ENCODE measurements at places on chromosomes 12 and 14.
A peak's percentile ranks its signal among the peaks of the same experiment; 100 is the strongest.

DNA sequence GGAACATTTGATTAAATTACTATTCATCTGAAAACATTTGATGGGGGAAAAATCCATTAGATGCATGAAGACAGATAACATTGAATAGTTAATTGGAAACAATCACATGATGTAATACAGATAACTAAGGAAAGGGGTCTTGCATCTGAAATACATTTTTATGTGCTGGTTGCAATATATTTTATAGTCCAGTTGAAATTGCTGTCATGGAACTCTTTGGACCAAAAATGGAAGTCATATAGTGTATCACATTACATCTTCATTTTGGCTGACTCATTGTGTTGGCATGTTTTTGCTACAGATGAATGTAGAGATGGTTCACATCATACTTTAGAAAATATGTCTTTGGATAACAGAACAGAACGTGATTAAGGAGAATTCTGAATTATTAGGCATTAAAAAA lies 43.0 kb upstream of the GNPNAT1 start:
- DNase-seq = peak; percentile 27

DNA sequence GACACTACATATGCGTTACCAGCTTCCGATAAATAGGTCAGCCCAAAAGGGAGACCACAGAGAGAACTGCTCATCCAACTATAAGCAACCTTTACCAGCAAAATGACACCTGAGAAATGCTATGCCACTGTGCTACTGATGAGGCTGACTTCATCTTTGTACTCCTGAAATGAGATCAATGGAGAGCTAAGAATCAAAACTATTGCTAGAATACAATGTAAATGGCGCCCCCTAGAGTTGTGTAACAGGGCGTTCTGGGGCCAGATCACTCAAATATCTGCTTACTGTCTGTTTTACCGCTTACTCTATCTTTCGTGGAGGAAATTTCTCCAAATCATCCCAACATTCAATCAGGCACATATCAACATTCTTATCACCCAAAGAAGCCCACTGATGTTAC lies 4.6 kb downstream of the ZNF384 start:
- DNase-seq = no peak

GRCh38 chr14:61025251-61026223 lies 44.5 kb downstream of the SLC38A6 start:
- peak; percentile 62 for DNase-seq

DNA sequence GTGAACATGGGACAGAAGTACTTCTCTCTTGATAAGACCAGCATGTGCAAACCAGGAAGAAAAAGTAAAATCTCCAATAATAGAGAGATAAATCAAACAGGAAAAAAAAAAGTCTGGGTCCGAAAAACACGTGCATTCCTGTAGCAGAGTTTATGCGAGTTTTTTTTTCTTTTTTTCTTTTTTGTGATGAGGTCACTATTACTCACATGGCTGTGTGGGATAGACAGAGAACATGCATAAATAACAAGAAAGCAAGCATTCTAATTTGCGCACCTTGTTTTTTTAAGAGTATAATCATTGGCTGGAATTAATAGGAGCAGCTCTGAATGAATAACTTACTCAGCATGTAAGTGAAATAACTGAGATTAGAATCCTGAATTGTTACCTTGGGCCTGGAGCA lies 91.9 kb upstream of the CPM start:
- DNase-seq = no peak

- no peak for DNase-seq
Measured at GRCh38 chr12:109222062-109222461, 87.0 kb downstream of the FOXN4 start.

DNA sequence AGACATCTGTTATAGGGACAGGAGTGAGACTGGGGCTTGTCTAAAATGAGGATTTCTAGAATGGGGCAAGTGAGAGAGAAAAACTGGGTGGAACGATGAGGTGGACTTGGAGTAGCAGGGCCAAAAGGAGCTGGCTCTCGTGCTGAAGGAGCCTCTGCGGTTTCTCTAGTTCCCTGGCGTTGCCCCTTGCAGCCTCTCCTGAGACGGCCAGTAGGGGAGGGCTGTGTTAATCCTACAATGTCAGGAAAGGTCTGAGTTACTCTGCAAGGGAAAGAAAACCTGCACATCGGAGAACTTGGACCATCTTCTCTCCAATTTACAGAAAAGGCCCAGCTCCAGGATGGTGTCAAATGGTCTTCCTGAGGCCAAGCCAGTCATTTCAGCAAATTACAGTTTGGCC lies 963.8 kb upstream of the FLRT2 start:
- DNase-seq = no peak

GRCh38 chr14:20632831-20633691 lies 8.4 kb downstream of the OR6S1 start:
- peak; percentile 72 for DNase-seq

GRCh38 chr12:68976395-68976841 lies 43.4 kb upstream of the CPM start:
- no peak for DNase-seq

GRCh38 chr12:67594888-67595287 lies 53.7 kb upstream of the DYRK2 start:
- no peak for DNase-seq

GRCh38 chr12:84113666-84114065 lies 798.9 kb downstream of the SLC6A15 start:
- no peak for DNase-seq

DNA sequence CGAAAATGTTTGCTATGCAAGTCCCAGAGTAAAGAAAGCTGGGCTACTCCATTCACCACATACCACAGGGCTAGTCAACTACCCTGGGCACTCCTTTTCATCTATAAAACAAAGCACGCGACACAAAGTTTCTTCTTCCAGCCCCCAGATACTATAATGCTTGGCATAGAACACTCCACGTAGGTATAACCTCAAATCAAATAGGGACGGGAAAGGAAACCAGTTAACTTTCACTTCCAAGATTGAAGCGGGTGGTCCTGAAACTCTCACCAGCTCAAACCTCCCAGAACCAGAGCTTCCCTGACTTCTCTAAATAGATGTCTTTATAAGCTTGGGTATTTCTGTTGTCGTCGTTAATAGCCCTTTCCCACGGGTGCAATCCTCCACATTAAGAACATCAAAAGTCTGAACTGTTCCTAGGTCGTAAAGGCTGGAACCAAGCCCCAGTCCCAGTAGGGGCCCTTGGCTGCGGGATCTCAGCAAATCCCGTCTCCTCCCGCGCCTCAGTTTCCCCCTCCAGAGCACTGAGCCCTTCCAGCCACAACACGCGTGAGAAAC lies 647 bp downstream of the LGMN start:
- peak; percentile 51 for DNase-seq

DNA sequence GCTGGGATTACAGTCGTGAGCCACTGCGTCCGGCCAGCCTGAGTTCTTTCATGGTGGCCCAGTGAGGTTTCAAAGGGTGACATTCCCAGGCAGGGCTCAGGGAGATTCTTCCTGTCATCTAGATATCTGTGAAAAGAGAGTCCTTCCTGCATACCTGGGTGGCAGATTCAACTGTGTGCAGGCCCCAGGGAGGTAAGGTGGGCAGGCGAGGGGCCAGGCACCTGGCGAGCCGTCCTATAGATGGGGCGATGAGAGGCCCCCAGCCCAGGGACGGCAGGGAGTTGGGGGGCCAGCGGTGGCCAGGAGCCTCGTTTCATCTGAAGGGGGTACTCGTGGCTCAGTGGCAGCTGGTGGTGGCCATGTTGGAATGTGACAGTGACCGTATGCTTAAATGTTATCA lies 7.1 kb upstream of the EP400 start:
- no peak for DNase-seq

GRCh38 chr12:68319988-68320623 lies 12.1 kb downstream of the MDM1 start:
- peak; percentile 69 for DNase-seq

DNA sequence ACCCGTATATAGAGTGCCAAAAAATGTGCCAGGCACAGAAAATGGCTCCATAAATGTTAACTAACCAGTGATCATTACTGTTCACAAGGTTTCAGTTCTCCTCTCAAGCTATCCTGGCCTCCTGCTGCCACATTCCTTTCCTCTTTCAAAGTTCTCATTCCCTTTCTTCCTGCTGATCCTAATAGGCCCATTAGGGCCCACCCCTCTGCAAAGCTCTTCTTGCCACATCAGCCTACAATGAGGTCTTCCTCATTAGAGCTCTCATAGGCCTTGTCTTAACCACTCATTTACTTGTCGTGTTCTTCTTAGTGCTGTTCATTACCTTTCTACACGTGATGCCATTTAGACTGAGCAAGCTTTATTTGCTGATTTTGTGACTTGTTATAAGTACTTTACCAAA lies 40.5 kb downstream of the RPS29 start:
- DNase-seq = no peak

- DNase-seq = no peak
Measured at GRCh38 chr12:65675141-65675621, 149.1 kb upstream of the HMGA2 start.

GRCh38 chr14:75967866-75968265 lies 13.9 kb downstream of the TGFB3 start:
- no peak for DNase-seq

DNA sequence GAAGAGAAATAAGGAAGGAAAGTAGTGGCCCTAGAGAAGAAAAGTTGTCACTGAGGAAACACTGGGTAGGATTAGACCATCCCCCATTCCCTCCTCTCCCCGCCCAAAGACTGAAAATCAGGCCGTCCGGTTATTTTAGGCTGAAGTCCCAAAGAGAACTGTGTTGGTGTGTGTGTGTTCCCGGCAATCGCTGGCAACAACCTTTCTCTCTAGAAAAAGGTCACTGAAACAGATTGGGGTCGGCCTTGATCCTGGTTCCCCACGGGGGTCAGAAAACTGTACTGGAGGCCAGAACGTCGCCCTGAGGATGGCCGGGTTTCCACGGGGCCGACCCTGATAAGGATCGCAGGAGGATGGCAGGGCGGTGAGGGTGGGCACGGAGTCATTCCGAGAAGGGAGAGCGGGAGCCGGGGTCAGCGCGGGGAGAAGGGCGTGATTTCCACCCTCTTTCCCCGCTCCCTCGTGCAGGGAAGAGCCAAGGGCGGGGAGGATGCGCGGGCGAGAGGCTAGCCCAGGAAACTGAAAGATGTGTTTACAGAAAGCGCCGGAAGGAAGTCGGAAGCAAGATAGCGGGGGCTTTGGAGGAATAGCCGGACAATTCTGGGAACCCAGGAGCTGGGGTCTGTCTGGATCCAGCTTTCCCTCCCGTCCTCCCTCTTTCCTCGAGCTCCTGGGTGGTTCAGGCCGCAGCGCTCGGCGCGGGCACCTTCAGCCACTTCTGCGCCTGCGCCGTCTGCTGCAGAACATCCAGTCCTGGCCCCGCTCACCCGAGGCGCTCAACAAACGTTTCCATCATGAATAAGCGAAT lies 25.3 kb upstream of the SPTLC2 start:
- peak; percentile 93 for DNase-seq

DNA sequence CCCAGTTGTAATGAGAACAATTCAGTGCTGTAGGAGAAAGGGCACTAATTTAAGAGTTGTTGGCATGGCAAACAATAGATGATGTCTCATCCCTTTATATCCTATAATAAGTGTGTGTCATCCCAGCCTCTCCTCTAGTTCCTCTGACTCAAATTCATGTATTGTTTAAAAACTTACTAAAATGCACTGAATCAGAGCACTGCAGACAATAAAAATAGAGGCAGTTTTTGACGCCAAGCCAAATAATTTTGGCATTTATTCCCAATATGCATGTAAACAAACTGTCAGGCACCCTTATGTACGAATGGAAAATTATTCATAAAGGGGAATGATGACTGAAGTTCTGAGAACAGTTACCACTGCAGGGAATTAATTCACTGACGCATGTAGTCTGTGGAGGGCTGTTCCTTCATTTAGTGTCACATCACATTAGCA lies 57.9 kb upstream of the TMX1 start:
- DNase-seq = no peak
